Lung (tissue), 17 donors: ENCODE measurements at places on chromosomes 4 and X. TPM values are rescaled to one million over a fixed set of nuclear protein-coding genes. Genes with fewer than 3 reads are reported as not detected.

DMRTC1B gene
- 0.96 TPM for polyA plus RNA-seq

HGFAC gene
- 2.6 TPM for polyA plus RNA-seq

GRID2 gene
- not detected for polyA plus RNA-seq

TAF7L gene
- 0.06 TPM for polyA plus RNA-seq

FOXR2 gene
- not detected for polyA plus RNA-seq

C4orf17 gene
- polyA plus RNA-seq = not detected

TBC1D8B gene
- 2.2 TPM for polyA plus RNA-seq

CTAG2 gene
- not detected for polyA plus RNA-seq

DUX4 gene
- not detected for polyA plus RNA-seq

CENPI gene
- polyA plus RNA-seq = 0.76 TPM

HOPX gene
- polyA plus RNA-seq = 731 TPM

COX7B2 gene
- polyA plus RNA-seq = not detected
